ELR (cell line): ENCODE measurements at places on chromosomes 3 and 15.

DNA sequence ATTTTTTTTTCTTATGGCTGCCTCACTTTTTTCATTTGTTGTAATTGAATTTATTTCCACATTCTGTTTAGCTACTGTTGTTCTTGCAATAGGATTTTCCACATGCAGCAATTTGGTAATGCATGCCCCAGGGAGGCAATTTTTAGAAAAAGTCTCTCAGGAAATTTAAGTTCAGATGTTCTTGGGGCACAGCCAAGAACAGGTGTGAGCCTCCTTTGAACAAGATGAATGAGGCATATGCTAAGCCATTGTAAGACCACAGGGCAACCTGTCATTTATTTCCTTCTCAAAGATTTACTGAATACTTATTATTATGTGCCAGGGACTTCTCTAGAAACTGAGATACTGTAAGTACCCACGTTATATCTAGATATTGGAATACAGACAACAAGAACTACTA, 549.5 kb downstream of the DIPK2A start:
- no peak for DNase-seq

DNA sequence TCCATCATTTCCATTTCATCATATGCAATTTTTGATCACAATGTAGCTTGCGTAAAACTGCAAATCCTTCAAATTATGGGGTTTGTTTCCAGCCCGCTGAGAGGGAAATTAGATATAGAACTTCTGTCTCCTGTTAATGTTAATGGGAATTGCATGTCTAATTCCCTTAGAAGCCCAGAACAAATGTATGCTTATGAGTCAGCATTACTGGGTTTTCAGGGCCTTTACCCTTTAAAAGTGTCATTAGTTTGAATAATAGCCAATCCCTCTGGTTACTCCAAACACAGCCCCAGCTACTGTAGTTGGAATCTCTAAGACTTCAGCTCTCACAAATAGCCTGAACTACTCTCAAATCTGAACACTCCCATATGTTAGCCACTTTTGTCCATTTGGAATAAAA, 439.4 kb downstream of the C3orf38 start:
- DNase-seq = no peak

DNA sequence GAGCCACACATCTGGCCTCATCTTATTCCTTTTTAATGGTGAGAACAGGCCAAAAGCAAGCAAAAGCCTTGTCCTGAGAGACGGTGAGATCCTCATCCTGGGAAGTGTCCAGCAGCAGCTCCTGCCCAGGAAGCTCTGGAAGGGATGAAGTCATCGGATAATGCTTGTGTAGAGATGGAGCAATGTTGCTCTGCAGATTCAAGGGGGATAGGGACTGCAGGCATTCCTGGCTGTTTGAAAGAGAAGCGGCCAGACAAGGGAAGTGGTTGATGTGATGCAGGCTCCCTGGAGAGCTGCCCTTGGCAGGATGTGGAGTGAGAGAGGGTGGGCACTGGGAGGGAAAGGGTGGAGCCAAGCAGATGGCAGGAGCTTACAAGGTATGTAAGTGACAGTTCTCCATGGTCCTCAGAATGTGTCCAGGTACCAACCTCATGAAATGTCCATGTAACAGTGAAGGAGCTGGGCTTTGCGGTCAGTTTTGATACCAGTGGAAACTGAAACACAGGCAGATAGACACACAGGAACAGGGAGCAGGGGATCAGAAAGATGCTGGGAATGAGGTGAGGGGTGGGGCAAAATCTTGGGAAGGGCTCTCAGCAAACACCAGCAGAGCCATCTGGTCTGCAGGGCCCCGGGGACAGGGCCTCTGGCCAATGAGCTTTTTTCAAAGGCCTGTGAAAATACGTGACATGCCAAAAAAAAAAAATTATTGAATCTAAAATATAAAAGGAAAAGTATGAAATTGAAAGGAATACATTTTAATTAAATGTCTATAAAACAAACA, 32.2 kb upstream of the LACTB start:
- peak; percentile 90 for DNase-seq

- DNase-seq = no peak
Measured at GRCh38 chr3:66598168-66598567, 97.3 kb upstream of the LRIG1 start.
